ENCODE measurements at places on chromosomes 3 and 15. TPM values are rescaled to one million over a fixed set of nuclear protein-coding genes. Genes with fewer than 3 reads are reported as not detected.

- DNase-seq = peak; percentile 65
Measured at GRCh38 chr3:32781211-32781968, 36.4 kb upstream of the TRIM71 start.

DNA sequence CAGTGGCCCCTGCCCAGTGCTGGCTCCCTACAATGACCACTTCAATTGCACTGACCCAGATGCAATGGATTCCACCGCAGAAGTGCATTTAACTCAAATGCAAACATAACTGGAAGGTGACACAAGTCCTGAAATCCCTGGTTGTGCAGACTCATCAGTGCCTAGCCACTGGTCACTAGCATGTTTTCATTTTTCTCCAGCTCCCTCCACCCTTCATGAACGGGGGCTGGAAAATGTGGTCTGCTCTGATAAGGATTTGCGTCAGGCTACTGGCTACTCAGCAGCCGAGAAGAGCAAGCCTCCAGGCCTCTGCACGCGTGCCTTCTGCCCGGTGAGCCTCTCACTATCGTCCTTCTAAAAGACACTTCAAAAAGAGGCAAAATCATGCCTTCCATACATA lies 27.4 kb upstream of the FURIN start:
- DNase-seq = no peak

GRCh38 chr15:49096090-49096750 lies 50.0 kb upstream of the SECISBP2L start:
- no peak for DNase-seq

- DNase-seq = no peak
Measured at GRCh38 chr15:71691458-71692417, 118.6 kb upstream of the NR2E3 start.

Gene EPHB1
- total RNA-seq = not detected

- DNase-seq = no peak
Measured at GRCh38 chr3:81173514-81173913, 587.9 kb downstream of the GBE1 start.

DNA sequence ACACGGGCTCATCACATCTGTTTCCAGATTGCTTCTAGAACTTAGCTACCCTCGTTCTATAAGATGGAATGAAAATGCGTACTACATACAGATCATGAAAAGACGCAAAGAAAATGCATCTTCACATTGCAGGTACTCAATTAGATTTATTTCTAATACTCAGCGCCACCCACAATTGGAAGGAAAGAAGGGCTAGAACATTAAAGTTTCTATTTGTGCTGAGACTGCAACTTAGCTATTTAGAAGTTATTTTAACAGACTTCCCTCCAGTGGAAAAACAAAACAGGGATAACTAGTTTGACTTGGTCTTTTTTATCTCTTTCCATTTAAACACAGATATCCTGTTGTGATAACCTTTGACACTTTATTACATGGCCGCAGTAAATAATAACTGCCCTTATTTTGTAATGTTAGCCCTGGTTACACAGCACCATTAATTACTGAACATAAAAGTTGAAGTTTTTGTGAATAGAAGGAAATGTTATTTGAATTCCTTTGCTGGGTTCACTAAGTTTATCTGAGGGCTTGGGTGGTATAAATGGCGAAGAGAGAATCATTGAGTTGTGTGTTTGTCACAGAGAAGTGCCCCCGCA lies 86.9 kb upstream of the SLC25A26 start:
- no peak for DNase-seq

Gene ADAMTS17
- 1.9 TPM for total RNA-seq

DNA sequence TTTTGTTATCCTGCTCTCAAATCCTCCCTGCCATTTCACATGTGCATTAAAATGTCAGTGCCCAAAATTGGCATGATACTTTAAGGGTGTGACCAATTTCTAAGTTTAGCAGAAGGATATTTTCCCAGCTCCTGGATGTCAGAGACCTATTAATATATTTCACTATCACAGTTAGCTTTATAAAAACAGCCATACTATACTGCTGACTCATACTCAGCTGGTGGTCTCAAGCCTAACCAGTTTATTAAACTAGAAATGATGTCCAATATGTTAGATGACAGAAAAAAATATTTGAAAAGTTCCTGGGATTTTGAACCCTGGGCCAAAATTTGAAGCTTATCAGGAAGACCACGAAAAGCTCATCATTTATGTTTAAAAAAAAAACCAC lies 60.9 kb upstream of the ZNF280D start:
- DNase-seq = no peak

Gene MYO9A
- total RNA-seq = 22.2 TPM

Gene ST8SIA2
- not detected for total RNA-seq

GRCh38 chr3:9028134-9028533 lies 64.9 kb upstream of the RAD18 start:
- no peak for DNase-seq

- DNase-seq = no peak
Measured at GRCh38 chr15:76153241-76154197, 93.7 kb downstream of the TMEM266 start.

GRCh38 chr3:17054982-17055343 lies 170.2 kb downstream of the PLCL2 start:
- DNase-seq = no peak

GRCh38 chr15:63277893-63278456 lies 570 bp downstream of the APH1B start:
- DNase-seq = peak; percentile 16

Gene COL6A5
- total RNA-seq = not detected

GRCh38 chr15:90470453-90470852 lies 59.3 kb upstream of the CRTC3 start:
- no peak for DNase-seq

DNA sequence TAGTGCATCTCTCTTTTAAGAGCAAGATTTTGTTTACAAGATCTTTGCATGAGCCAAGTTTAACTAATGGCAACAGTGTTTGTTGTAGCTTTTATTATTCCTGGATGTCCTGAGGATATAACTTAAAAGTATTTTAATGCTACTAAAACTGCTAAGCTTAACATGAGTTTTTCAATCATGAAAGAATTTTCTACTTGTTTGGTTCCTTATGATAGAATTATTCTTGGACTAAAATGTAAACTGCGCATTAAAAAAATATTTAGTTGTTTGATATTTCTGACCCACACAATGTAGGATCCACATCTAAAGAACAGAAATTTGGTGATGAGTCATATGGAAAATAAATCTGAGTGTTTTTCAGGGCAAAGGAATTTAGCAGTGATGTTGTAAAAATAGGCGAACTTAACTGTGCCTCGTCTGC lies 70.8 kb downstream of the RAP2B start:
- no peak for DNase-seq

DNA sequence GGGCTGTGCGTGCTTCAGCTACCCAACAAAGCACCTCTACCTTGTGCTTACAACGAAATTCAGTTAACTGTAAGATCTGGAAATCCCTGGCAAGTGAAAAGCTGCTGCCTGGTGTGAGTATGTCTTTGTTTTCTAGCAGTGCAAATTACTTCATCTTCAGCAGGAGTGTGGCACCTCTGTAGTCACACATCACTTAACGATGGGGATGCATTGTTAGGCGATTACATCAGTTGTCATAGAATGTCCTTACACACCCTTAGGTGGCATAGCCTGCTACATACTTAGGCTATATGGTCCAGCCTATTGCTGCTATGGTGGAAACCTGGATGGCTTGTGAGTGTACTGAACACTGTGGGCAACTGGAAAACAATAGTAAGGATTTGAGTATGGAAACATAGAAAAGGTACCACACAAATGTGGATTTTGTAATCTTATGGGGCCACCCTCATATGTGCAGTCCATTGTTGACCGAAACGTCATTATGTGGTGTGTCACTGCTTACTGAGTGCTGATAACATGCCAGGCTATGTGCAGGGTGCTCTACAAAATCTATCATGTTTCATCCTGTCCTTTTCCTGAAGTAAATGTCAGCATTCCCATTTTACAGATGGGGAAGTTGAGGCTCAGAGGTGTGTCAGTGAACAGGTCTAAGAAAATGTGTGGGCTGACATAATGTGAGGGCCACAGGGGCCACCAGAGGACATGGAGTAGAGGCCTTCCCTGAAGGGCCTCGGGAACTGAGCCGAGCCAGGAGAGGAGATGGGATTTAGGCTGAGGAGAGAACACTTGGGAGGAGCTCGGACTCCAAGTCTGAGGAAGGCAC lies 173.5 kb downstream of the VGLL4 start:
- DNase-seq = no peak

- DNase-seq = no peak
Measured at GRCh38 chr3:98259707-98260106, 4.3 kb upstream of the OR5H6 start.

- DNase-seq = peak; percentile 96
Measured at GRCh38 chr3:46538803-46539442, 27.2 kb downstream of the LRRC2 start.

Gene SLC51B
- total RNA-seq = not detected

- DNase-seq = no peak
Measured at GRCh38 chr3:73797311-73797710, 172.6 kb upstream of the PDZRN3 start.

DNA sequence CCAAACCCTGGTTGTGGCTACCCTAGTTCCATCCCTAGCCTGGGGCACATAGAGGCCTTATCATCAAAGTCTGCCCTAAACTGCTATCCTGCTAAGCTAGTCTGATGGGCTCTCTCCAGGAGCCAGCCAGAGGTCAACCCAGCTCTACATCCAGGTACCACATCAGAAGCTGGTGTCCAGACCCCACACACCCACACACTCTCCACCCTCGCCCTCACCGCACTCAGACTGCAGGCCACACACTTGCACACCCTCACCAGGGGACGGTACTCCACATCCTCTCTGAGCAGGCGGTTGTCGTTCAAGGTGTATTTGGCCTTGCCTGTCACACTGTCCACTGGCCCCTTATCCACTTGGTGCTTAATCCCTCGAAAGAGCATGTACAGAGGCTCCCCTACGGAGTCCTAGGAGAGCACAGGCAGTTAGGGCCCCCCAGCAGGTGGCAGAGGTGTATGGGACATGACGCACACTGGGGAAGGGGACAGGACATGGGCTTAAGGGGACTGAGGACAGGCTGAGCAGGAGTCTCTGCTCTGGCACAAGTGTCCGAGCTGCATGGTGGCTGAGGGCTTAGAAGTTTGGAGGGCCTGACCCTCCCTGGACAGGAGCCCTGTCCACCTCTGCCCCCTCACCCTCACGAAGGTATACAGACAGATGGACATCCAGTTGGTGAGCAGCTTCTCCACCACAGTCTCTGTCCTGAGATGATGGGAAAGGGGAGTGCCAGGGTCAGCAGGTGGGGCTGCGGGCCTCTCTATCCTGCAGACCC lies 18.1 kb downstream of the PLXNB1 start:
- no peak for DNase-seq

Gene PFN2
- total RNA-seq = 2.7 TPM

DNA sequence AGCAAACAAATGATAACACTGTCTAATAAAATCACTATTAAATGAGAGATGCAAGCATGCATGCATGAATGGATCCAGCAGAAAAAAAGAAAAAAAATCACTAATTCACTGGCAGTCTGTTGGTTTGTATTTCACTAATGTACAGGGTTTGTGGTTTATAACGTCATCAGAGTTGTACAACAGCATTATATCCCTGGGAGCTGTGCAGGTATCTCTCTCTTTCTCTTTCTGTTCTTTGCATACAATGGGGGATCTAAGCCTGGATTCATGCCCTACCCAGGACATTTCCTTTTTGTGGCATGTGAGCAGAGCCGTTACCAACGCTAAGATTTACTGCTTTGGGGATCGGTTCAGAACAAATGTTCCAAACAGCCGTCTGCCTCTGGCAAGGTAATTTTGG lies 229.5 kb downstream of the SOX2 start:
- no peak for DNase-seq

Gene RETNLB
- not detected for total RNA-seq

Gene CMTM6
- 91.8 TPM for total RNA-seq

- no peak for DNase-seq
Measured at GRCh38 chr3:144128108-144128892, 156.7 kb downstream of the DIPK2A start.

GRCh38 chr3:160170409-160171370 lies 54.5 kb upstream of the C3orf80 start:
- DNase-seq = no peak

DNA sequence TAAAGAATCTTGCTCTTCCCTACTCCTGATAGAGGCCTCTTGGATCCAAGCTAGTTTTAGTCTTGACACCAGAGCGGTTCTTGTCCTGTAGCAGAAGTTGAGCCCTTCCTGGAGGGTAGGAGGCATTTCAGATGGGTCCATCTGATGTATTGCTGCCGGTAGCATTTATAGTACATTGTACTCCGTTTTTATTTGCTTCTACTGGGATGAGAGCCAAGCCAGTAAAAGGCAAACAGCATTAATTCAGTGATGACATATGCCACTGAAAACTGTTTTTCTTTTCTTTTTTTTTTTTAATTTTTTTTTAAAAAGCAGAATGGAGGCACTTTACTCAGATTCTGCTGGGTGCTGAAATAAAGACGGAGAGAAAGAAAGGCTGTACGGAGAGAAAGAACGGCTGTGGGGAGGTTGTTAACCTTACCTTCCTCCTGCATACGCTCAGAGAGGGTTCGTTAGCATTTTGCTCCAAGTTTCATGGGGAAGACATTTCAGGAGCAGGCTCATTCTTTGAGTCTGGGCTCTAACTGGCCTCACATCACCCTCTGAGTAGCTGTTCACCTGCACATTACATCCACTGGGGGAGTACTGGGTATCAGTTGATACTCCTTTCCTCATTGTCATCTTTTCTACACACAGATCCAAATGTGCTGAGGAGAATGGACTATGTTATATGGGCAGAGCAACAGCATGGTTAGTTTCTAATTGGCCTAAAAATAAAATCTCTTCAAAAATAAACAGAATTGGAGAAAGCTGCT lies 161.5 kb downstream of the FEZF2 start:
- no peak for DNase-seq

- DNase-seq = no peak
Measured at GRCh38 chr15:47186075-47186474, 531.2 kb upstream of the SEMA6D start.

- no peak for DNase-seq
Measured at GRCh38 chr15:76626611-76627010, 278.5 kb downstream of the SCAPER start.

- no peak for DNase-seq
Measured at GRCh38 chr3:23649448-23649847, 156.3 kb upstream of the UBE2E1 start.

DNA sequence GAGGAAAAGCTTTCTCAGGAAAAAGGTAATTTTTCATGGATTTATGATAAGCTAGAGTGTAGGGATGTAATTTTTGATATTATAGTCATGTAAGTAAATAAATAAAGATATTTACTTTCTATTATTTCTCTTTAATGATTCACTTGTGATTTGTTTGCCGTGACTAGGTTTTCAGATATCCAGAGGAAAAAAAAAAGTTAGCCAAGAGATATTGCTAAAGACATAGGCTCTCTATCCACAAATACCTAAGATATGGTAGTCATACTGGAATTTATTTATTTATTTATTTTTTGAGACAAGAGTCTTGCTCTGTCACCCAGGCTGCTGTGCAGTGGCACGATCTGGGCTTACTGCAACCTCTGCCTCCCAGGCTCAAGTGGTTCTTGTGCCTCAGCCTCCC lies 59.9 kb downstream of the AP4E1 start:
- DNase-seq = no peak
